ENCODE measurements at places on chromosomes 5 and 9.

- no peak for DNase-seq
Measured at GRCh38 chr5:107919361-107919760, 248.6 kb upstream of the EFNA5 start.

DNA sequence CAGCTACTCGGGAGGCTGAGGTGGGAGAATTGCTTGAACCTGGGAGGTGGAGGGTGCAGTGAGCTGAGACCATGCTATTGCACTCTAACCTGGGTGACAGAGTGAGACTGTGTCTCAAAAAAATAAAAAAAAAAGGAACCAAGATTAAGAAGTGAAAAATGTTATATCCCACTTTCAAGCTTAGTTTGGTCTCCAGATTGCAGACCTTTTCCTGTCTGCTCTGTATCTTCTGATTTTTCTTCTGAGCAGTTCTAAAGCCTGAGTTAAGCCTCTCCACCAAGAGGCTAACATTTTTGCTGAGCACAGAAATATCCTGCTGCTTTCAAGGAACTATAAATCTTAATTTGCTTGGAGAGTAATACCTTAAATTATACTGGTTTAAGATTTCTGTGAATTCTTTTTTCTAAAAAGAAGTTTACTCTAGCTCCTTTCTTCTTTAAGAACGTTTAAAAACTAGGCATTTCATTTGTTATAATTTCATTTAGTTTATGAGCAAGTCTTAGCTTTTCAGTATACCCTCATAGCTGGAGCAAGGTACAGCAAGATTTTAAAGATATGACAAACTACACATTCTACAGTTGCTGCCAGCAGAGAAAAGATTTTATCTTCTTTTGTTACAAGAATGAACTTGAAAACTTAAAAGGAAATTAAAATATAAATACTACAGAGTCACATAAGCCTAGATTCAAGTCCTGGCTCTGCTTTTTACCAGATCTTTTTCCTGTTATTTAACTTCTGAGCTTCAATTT, 55.0 kb downstream of the GARNL3 start:
- no peak for DNase-seq

GRCh38 chr5:179795049-179795862, 1.5 kb downstream of the LTC4S start:
- DNase-seq = no peak

GRCh38 chr9:37929441-37929895, 25.5 kb upstream of the SLC25A51 start:
- DNase-seq = no peak

DNA sequence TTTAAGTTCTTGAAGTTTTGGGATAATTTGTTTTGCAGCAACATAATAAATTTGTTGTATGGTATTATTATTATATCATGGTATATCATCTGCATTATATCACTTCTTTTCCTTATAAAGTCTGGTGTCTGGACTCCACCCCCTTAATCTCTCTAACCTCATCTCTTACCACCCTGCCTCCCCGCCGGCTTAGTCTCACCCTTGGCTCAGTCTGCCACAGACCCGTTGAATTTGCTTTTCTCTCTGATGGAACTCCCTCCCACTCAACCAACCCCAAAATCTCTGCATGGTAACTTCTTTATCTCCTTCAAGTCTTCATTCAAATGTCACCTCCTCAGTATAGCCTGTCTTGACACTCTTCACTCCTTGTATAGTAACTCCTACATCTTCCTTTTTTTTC, 29.6 kb upstream of the MATR3 start:
- no peak for DNase-seq

GRCh38 chr5:112906637-112907036, 15.4 kb downstream of the REEP5 start:
- no peak for DNase-seq

DNA sequence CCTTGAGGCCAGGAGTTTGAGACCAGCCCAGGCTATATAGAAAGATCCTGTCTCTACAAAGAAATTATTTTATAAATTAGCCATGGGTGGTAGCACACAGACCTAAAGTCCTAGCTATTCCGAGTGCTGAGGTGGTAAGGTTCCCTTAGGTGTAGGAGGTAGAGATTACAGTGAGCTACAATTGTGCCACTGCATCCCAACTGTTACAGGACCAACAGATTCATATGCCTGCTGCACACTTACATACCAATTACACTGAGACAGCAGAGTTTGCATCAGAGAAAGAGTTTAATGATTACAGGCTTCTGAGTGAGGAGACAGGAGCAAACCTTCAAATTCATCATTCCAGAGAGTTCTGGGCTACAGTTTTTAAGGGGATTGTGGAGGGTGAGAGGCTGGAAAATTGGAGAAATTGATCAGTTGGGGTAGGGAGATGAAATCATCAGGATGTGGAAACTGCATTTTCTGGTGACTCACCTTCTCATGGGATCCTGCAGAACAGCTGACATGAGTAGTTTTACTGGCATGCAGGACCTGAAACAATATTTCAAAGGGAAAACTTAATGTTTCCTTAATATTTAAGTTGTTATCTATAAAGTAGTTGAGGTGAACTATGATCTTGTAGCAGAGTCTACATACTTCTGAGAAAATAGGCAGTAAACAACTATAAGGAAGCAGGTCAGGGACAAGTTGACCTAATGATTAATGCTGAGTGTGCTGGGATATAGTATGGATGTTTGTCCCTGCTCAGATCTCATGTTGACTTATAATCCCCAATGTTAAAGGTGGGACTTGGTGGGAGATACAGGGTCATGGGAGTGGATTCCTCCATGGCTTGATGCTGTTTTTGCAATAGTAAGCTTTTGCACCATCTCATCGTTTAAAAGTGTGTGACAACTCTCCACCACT, 54.7 kb downstream of the ANXA2R start:
- no peak for DNase-seq

DNA sequence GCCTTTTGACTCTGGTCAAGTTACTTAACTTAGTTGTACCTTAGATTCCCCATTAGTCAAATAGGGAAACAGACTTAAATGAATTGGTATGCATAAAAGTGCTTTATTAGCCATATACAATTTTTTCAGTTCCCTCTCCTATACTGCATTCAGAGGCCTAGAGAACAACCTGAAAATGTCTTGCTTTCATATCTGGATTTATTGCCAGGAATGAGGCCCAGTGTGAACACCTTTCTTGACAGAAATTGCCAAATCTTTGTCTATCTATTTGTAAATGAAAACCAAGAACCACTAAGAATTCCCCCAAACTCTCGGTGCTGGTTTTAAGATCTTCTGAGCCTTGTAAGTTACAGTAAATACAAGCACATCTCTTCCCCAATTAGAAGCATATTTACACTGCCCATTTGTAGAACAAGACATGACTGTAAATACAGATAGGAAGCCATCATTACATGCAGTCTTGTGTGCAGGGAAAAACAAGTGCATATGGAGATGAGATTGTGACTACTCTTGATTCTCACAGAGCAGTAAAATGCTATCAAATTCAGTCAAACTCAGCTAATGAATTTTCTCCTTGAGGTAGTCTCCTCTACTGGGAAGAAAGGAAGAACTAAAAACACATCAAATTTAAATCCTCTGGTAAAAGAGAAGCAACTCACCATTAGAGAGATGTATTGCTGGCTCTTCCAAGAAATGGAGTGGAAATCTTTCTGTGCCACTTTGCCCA, 5.2 kb upstream of the FAM13B start:
- DNase-seq = no peak

GRCh38 chr9:131517761-131518190, 13.3 kb downstream of the UCK1 start:
- DNase-seq = no peak

GRCh38 chr5:173782671-173783101, 105.5 kb upstream of the CPEB4 start:
- no peak for DNase-seq

DNA sequence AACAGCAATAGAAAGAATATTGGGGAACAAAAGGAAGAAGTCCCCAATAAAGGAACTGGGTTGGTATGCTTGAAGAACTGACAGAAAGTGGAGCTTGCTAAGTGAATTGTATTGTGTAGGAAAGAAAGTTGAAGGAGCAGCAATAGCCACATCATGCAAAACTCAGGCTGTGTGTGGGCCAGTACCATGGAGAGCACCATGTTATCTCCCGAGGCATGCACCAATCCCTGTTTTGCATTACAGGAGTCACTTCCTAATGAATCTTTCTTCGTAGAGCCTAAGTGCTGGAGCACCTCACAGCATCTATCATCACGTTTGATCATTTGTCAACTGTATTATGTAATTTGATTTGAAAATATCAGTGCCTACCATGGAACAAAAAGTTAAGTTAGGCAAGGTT, 137.7 kb upstream of the NMUR2 start:
- no peak for DNase-seq

Data from hypothalamus (tissue), 51 donors.